Body of pancreas (tissue), 4 donors: ENCODE measurements at places on chromosomes 4 and X. TPM values are rescaled to one million over a fixed set of nuclear protein-coding genes. Genes with fewer than 3 reads are reported as not detected.

DNA sequence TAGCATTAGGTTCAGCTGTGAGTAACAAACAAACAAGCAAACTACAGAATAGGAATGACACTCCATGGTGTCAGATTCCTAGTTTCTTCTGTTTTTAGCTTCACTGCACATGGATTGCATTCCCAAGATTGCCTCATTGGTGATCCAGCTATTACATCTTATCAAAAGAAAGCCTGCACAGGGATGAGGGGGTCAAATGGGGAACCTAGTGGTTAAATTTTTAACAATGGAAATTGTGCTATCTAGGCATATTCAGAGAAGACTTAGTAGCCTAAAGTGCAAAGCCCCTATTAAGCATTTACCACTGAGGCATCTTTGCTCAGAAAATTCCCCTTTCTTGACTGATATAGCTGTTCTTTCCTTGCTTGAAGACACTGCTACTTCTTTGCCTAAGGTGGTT is 3.9 kb upstream of the TTC29 start:
- DNase-seq: no peak

Gene CDKL2
- 4.6 TPM for total RNA-seq

DNA sequence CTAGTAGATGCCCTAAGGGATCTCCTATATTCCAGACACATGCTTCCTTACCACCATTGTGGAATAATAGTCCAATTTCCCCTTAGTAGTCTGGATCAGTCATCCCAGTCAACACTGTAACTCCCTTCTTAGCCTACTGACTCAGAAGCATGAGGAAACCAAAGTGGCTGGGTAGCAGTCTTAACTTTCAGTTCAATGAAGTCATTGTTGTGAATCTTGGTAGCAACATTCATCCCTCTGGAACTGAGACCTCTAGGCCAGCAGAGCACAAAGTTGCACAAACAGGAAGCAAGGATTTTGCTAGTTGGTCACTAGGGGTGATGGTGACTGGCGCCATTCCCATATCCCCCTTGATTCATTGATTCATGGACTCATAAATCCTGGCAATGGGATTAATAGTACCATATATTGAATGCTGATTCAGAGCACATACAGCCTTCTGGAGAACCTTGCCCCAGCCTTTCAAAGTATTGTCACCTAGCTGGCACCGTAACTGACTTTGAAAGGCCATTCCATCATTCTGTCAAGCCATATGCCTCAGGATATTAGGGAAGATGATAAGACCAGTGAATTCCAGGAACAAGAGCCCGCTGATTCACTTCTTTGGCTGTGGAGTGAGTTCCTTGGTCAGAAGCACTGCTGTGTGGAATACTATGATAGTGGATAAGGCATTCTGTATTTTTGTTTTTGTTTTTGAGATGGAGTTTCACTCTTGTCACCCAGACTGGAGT is 19.7 kb upstream of the GPAT3 start:
- DNase-seq: no peak

DNA sequence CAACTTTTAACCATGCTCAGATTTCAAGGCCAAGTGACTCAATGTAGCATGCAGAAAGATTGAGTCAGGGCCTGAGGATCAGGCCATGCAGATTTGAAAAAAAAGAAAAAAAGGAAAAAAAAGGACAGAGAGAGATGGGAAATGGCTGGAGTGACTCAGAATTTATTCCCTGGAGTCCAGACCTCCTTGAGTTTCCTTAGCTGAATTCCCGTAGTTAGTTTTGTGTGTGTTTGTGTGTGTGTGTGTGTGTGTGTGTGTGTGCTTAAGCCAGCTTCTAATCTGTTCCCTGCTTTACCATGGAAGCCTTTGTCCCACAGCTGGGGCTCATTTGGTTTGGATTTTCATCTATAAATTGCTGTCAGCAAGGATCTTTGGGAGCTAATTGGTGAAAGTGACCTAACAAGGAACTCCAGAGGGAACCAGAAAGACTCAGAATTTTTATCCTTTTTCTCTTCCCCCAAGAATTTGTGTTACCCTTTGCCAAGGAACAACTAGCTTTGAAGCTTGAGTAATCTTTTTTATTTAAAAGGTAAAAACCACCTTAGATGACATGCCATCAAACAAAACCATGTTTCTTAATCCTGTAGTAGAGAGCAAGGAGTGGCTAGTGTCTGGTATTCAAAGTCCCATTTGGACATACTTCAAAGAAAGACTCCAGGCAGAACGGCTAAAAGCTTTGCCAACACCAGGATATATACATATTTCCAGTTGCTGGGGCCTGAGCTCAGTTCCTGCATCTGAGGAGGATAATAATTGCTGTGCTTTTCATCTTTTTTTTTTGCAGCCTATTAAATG is 109.0 kb upstream of the DDIT4L start:
- peak; percentile 29 for DNase-seq

DNA sequence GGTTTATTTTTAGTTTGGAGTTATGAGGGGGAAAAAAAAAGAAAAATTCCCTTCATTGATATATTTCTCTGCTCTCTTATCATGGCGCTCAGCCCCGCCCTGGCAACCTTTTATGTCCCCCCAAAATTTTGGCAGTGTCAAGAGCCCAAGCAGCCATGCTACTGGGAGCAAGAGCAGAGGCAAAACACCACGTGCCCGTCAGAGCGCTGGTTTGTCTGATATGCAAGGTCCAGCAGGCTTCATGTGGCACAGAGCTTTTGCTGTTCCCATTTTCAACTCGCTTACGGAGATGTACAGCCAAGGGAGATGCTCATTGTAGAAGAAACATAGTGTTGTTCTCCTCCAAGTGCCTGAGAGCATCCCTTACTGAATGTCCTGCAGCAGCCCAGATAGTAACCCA is 27.3 kb downstream of the SLITRK2 start:
- DNase-seq: no peak

Gene CLTRN
- 1.6 TPM for total RNA-seq

GRCh38 chr4:761086-761485 is 55.5 kb downstream of the PCGF3 start:
- no peak for DNase-seq

- DNase-seq: no peak
Measured at GRCh38 chr4:179698321-179698720, 2256.1 kb upstream of the AGA start.

- no peak for DNase-seq
Measured at GRCh38 chrX:138690591-138690990, 20.9 kb downstream of the FGF13 start.

- DNase-seq: peak; percentile 85
Measured at GRCh38 chr4:113761620-113762185, at the start of gene CAMK2D. Gene CAMK2D, minus strand, starts transcription at chr4:113761738. Its CDS starts 670 bp downstream, at chr4:113761068.

DNA sequence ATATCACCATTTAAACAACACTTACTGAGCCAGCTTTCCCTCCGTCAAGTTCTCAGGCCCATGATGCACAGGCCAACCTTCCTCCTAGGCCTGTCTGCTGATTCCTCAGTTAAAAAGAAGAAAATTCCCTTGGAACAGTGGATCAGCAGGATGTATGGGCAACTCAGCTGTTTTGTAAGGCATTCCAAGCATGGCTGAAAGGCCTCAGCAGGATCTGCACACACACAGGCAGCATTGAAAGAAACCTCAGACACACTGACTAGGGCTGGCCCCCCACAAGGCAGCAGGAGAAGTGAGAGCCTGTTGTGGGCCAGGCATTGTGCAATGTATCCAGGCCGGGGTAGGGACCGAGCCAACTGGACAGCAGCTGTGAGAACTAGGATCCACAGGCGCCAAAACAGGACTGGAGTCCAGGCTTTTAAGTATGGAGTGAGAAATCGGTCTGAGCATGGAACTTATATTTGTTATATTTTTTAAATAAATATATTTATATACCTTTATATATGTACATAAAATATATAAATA is 171.4 kb downstream of the NWD2 start:
- no peak for DNase-seq

- no peak for DNase-seq
Measured at GRCh38 chr4:36274158-36274557, 7.3 kb upstream of the DTHD1 start.

Gene TRIM61
- not detected for total RNA-seq

DNA sequence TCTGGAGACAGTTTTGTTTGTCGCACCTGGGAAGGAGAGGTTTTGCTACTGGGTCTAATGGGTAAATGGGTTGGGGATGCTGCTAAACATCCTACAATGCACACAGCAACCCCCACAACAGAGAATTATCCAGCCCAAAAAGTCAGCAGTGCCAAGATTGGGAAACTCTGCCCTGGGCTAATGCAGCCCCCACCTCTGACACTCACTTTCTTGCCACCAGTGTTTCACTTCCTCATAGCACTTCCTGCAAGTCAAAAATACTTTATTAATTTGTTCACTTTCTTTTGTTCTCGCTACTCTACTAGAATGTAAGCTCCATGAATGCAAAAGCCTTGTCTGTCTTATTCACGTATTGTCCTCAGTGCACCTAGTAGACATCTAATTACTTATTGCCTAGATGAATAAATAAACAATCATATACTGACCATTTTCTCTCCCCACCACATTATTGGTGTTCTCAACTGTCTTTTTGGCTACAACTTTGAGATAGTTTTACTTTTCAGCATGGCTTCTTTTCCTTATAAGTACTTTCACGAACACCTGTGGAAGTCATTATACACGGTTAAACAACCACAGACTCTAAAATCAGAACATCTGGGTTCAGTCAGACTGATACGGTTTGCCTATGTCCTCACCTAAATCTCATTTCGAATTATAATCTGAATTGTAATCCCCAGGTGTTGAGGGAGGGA is 82.0 kb upstream of the PITX2 start:
- no peak for DNase-seq

DNA sequence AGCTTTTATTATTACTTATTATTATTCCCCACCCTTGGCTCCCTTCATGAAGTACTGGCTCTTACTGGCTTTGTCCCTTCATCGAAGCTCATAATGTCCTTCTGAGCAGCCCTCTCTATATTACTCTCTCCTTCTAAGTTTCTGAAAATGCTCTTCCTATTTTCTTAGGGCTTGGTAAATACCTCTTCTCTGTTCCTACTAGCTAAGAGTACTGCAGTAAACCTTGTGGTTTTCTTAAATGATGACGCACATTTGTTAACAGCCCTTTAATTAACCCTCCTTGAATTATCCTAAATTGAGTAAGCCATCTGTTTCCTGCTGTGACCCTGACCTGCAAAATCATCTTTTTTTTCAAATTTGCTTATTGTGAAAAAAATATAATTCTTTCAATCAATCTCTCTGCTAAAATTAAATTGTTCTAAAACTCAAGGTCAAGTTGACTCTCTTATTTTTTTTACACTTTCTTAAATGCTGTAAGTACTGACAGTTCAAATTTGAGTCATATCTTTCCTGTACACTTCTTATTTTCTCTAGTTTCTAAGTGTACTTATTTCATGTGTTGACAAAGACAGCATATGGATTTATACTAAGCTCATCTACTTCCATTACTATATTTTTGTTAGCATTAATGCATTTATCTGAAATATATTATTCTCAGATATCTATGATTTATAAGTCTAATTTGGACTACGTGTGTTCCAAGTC is 148.9 kb downstream of the ADAM29 start:
- DNase-seq: no peak

GRCh38 chr4:22695029-22695428 is 2.3 kb downstream of the GBA3 start:
- DNase-seq: no peak

DNA sequence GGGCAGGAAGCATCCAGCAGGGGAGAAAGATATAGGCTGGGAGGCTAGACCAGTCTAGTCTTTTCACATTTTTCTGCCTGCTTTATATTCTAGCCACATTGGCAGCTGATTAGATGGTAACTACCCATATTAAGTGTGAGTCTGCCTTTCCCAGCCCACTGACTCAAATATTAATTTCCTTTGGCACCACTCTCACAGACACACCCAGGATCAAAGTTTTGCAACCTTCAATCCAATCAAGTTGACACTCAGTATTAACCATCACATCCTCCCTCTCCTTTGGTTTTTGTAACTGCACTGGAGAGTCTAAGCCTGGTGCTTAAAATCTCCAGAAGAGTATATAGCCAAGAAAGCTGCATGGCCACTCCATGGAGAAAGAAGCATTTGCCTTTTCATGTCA is 560.4 kb downstream of the GRXCR1 start:
- DNase-seq: no peak

Gene HPGDS
- total RNA-seq: 3.6 TPM

Gene ZBTB33
- total RNA-seq: 9.6 TPM

DNA sequence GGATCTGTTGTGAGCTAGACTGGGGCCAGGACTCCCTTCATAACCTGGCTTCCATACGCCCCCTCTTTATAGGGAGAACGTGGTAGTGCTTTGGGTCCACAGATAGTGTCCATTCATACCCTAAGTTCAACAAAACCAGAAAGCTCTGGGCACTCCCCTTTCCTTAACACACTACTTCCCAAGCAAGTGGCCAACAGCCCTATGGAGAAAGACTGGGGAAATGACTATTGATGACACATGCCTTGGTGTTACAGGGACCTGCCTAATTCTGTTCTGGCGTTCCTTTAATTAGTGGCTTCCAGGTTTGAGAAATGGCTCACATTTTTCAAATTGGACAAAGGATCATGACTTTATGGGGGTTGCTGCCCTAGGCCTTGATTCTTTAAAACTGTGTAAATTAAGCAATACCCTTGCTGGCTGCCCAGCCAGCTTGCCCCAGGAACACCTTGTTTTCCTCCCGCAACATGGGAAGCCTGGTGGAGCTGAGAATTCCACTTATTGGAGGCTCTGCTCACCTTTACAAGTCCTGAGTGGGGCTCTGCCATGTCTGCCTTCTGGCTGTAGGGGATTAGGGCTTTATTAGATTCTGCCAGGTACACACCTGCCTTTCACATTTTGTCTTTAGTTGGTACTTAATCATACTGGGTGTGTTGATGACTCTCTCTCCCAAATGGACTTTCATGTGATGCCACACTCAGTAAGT is 61.1 kb downstream of the RGS12 start:
- DNase-seq: no peak

DNA sequence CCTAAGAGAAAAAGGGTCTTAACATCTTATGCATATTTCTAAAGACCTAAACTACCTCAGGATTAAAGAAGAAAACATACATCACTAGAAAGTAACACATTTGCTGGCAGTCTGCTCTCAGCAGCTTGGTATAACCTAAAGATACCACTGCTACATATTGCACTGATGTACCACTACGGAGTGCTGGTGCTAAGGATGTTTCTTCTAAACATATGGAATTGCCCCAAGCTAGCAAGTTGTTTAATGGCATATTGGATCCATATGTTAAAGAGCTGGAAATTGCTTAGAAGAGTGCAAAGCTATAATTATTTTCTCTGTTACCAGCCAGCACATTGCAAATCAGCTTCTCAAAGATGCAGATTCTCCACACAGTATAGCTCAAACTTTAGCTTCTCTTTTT is 436.5 kb upstream of the GALNTL6 start:
- DNase-seq: no peak

Gene VCX3A
- total RNA-seq: not detected

Gene MAN2B2
- 22.4 TPM for total RNA-seq

GRCh38 chr4:126530996-126531585 is 1101.7 kb upstream of the INTU start:
- no peak for DNase-seq

GRCh38 chr4:151690876-151691275 is 69.9 kb downstream of the GATB start:
- DNase-seq: no peak

Gene NFXL1
- total RNA-seq: 14.2 TPM

Gene RIPPLY1
- not detected for total RNA-seq

DNA sequence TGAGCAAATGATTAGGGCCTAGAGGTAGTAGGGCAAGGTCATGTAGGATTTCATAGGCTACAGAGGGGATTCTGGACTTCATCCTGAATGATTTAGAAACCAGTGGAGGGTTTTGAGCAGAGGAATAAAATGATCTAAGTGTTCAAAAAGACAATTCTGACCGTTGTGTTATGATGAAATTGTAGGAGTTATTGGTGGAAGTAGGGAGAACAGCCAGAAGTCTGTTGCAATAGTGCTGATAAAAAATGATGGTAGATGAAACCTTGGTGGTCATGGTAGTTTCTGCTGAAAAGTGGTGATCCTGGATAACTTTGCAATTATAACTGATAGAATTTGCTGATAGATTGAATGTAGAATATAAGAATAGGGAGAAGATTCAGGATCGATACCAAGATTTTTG is 60.2 kb downstream of the MID1IP1 start:
- DNase-seq: no peak
